HTR-8/SVneo (cell line): ENCODE measurements at places on chromosomes 2 and 18.

DNA sequence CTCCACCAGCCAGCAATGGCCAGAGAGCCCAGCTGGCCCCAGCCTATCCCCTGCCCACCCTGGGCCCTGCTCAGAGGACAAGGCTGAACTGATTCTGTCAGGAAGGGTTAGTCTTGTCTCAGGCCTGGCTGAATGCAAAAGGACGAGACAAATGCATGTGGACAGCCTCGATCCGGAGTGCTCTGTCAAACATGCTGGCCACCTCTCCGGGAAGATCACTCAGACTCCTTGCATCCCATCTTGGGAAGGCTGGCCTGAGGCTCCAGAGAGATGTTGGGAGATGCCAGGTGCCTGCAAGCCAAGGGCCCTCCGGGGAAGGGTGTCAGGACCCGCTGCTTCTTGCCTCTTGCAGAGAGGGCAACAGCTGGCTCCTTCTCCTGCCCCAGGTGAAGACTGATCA, 20.2 kb upstream of the C1QL2 start:
- DNase-seq, result no peak

GRCh38 chr2:158723921-158724802, 71.0 kb upstream of the DAPL1 start:
- no peak for DNase-seq

DNA sequence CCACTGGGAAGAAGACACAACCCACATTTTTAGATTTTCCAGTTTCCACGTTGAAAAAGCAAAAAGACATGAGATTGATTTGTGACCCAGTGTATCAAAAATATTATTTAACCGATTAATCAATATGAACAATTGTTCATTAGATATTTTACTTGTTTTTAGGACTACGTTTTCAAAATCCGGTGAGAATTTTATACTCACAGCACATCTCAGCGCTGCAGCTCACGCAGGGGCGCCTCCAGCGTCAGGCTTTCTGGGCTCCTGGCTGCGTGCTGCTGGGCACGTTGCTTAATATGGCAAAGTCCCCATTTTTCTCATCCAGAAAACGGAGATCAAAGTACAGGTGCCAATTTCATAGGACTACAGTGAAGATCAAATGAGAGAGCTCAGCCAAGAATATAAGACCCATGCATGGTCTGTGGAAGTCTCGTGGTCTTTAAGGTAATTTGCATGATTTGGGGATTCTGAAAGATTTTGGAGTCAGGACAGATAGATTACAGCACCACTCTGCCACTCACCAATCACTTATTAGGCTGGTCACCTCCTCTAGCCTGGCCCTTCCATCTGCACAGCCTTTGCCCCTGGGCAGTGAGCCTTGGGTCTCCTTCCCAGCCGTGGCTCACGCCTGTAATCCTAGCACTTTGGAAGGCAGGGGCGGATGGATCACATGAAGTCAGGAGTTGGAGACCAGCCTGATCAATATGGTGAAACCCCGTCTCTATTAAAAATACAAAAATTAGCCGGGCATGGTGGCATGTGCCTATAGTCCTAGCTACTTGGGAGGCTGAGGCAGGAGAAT, 36.2 kb downstream of the PTPN18 start:
- no peak for DNase-seq

- DNase-seq, result no peak
Observed at GRCh38 chr2:241540401-241540770, 18.2 kb upstream of the BOK start.

DNA sequence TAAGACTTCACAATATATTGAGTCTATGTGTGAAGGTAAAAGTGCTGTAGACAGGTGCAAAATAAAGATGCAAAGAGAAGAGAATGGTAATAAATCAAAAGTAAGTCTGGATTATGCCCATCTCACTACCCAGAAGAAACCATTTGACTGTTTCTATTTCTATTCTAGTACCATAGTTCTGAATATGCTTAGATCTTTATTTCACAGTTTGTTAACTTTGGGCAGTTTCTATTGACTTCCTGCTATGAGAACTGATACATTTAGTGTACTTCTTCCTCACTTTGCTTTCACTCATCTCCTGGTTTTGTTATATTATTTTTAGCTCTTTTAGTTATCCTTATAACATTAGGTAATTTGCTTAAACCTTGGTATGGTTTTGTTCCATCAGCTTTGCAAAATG, 94.9 kb downstream of the HS1BP3 start:
- no peak for DNase-seq

- DNase-seq, result no peak
Observed at GRCh38 chr2:18625563-18625962, 36.2 kb upstream of the NT5C1B start.

- no peak for DNase-seq
Observed at GRCh38 chr18:35106845-35107148, 65.6 kb downstream of the MAPRE2 start.

DNA sequence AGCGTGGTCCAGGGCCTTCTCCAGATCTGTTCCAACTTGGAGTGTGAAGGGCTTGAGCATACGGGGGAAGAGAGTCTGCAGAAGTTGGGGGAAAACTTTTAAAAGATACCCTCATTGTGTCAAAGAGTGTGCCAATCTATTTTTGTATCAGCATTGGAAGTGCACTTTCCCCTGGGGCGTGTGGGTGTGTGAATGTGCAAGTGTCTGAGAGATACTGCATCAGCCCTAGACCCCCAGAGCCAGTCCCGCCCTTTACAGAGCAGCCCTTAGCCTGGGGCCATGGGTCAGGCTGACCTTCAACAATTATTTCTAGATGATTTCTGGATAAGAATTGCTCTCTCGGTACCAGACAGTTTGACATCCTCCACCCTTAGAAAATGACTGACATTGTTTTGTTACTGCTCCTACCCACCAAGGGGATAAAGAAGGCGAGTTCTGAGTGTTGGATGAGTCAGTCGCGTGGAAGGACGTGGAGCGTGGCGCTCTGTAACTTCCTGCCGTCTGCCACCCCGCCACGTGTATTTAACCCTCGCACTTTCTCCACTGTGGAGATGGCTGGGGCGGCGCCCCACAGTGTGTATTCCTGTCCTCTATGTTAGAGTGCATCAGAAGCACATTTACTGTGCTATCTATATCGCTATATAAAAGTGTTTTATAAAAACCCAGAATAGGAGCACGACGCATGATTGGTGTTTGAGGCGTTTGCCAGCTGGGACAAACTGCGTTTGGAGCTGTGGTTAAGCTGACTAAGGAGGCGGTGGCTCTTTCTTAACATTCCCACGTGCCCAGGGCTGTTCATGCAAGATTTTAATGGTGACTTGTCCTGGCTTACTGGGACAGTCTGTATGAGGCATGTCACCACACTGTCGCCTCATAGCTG, 122.6 kb downstream of the CABLES1 start:
- no peak for DNase-seq
